ENCODE measurements at places on chromosomes 5 and 9.

DNA sequence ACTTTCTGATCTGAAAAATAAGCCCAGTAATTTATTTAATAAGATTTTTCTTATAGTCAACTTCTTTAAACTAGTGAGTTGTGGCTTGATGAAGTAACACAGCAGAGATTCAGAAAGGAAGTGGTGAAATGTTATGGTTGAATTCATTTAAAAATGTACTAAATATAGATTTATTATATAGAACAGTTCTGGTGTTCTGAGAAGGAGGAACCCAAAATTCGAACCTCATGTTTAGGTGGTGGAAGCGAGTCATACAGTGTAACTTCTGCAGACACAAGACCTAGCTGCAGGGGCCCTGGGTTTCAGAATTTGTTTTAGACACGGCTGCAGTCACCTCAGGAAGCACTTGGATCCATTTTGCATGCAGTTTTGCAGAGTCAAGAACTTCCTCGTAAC lies 188.2 kb downstream of the TRIO start:
- DNase-seq: no peak

GRCh38 chr9:120513825-120514396 lies 66.1 kb downstream of the CDK5RAP2 start:
- no peak for DNase-seq

GRCh38 chr5:124372457-124372856 lies 374.0 kb downstream of the ZNF608 start:
- no peak for DNase-seq

GRCh38 chr5:119166026-119166425 lies 95.1 kb downstream of the DMXL1 start:
- DNase-seq: peak; percentile 65

- DNase-seq: peak; percentile 53
Measured at GRCh38 chr5:158435161-158435616, 576.2 kb upstream of the CLINT1 start.

GRCh38 chr9:115182264-115182663 lies 64.3 kb upstream of the TNC start:
- DNase-seq: no peak

GRCh38 chr5:139065306-139065705 lies 132.9 kb downstream of the SIL1 start:
- DNase-seq: no peak

DNA sequence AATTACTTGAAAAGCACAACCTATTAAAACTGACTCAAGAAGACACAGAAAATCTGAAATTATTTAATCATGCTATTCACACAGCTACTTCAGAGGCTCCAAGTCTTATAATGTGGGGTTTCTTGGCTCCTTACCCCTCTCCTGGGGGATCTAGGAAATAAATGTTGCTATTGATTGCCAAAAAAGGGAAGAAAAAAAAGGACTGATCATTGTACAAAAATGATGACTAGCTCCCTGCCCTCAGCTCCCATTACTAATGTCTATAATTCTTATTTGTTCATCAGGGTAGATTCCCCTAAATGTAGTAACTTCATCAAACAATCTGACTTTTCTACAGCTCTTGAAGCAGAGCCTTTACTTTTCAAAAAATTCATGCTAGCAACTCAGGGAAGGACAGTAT lies 3.3 kb upstream of the SMC5 start:
- peak; percentile 28 for DNase-seq

DNA sequence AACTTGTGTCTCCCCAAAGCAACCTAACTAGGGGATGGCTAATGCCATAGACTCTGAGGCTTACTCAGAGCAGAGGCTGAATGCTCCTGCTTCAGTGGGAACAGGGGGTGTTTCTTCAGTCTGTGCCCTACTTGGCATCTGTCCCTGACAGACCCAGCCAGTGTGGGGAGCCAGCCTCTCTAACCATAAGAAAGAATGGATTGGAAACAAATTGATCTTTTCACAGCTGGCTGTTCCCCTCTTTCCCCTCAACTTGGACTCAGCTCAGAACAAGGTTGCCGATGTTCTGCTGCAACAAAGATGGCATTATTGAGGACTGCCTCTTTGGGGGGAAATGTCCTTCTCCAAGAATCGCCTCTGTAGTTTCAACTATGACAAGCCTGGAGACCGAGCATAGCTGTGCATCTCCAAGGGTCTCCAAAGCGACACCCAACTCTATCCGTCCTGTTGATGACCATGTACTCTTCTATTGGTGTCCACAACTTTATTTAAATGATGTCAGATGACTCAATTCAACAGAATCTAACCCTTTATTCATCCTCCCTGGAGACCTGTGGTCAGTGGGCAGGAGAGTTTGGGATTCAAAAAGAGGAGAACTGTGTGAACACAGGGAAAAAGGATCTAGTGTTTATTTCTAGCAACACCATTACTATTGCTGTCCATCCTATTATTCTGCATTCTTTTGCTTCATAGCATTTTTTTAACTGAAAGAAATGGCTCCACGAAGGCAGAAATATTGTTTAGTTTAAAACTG lies 24.7 kb upstream of the TNC start:
- DNase-seq: no peak

DNA sequence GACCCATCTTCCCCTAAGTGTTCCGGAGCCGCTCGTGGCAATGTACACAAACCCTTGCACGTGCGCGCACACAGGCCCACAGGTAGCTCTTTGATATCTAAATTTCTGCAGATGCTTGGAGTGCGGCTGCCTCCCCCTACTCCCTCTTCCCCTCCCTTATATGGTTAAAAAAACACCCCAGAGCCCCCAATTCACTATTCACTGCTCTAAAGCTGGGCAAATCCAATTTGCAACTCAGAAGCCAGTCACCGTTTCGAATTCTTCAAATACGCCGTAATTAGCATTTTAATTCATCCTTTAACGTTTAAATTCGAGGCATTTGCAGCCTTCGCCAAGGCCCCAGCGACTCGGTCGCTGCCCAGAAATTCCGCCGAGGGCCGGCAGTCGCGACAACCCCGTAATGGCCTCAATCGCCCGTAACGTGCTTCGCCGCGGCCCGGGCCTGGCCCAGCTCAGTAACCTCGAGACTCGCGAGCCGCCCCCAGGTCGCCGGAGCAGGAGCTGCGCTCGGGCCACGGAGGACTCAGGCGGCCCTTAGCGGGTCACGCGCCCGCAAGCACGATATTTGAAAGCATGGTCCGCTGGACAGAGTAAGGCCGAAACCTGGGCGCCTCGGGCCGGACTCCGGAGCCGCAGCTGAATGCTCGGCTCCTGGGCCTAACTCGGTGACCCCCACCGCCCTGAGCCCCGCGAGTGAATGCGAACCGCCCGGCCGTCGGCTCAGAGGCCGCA lies 1.3 kb downstream of the IRX2 start:
- DNase-seq: peak; percentile 46

GRCh38 chr9:127263664-127264063 lies 910 bp upstream of the GARNL3 start:
- no peak for DNase-seq

GRCh38 chr9:38146844-38147243 lies 77.8 kb upstream of the SHB start:
- no peak for DNase-seq

- peak; percentile 11 for DNase-seq
Measured at GRCh38 chr9:126862104-126862761, 1.8 kb downstream of the ZBTB34 start.

DNA sequence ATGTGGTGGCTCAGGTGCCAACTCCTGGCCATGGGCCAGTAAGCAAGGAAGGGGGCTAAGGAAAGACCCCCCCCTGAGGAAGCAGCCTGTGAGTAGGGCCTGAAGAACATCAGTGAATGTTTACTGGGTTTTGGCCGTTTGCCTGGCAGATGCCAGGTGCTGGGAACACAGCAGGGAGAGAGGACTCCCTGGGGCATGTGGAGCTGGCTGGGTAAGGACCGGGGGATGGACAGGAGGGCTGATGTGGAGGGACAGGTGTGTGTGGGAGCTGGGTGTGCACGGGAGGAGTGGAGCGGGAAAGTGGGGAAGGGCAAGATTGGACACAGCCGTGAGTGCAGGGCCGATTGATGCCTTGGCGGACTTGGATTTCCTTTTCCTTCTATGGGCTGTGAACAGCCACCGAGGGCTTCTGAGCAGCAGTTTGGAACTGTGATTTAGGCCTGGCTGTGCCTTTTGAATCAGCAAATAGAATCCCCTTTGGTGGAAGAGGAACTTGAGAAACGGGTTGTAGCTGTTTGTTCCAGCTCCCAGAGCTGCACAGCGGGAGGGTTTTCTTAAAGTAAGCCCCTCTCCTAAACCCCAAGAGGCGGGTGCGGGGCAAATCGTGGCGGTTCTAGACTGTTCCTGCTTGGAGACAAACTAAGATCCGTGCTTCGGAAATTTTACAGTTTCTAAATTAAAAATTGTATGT lies 3.1 kb downstream of the HMCN2 start:
- no peak for DNase-seq

GRCh38 chr5:117473165-117473564 lies 898.5 kb upstream of the SEMA6A start:
- no peak for DNase-seq

DNA sequence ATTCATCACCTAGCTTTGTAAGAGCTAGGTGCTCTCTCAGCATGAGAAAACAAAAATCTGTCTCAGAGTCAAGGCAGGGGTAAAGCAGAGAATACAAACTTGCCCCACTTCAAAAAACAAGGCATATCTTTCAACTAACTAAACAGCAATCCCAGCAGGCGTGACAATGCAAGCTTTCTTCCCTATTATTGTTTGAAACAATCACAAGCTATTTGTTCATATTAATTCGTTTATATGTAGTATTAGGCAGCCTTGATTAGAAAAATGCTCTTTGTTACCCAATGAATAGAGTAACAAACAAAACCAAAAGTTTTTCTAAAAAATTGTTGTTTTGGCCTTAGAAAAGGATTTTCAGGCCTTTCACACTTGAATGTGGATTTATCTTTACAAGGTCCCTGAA lies 71.1 kb downstream of the LPAR1 start:
- DNase-seq: no peak

GRCh38 chr9:129038109-129038852 lies 1.9 kb downstream of the MIGA2 start:
- no peak for DNase-seq

- no peak for DNase-seq
Measured at GRCh38 chr9:36870960-36871359, 163.1 kb downstream of the PAX5 start.

DNA sequence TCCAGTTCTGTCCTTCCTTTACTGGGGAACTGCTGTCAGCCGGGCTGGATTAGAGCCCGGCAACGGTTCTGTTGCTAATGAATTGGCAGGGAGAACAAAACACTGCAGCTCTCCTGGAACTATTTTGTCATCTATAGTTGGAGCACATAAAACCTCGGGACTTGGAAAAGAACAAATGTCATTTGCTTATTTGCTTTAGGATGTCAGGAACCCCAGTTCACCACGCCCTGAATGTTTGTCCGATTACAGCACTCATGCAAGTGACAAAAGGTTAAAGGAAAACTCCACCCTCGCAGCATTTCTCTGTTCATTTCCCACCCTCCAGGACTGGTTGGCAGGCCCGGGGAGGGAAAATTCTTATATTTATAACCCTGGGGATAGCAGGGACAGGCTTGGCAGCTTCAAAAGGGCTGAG lies 66.4 kb upstream of the PLPP1 start:
- DNase-seq: peak; percentile 92

- no peak for DNase-seq
Measured at GRCh38 chr9:111728143-111728542, 66.6 kb downstream of the SHOC1 start.

GRCh38 chr5:53358794-53359193 lies 121.6 kb upstream of the FST start:
- DNase-seq: no peak

DNA sequence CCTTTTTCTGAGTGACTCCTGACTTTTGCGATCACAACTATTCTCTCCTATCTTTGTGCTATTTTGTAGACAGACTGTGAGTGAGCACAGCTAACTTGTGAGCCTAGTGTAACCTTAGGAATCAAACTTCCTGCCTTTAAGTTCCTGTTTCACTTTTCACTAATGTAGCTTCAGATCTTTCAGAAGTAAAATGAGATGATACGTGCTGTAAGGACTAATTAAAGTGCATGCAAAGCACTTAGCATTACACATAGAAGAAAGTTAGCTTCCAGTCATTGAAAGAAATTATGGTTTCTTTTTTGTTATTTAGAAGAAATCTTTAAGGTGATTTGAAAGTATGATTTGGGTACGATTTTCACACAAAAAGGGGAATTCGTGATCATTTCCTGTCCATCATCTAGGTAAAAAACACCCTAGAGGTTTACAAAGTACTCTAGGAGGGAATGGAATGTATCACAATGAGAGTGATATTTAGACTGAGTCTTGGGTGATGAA lies 122.7 kb downstream of the ST8SIA4 start:
- no peak for DNase-seq

- no peak for DNase-seq
Measured at GRCh38 chr9:93267681-93268505, 84.0 kb downstream of the WNK2 start.

GRCh38 chr5:168660691-168661090 lies 81.5 kb upstream of the PANK3 start:
- no peak for DNase-seq

- DNase-seq: no peak
Measured at GRCh38 chr5:131980696-131981095, 30.8 kb downstream of the ACSL6 start.

DNA sequence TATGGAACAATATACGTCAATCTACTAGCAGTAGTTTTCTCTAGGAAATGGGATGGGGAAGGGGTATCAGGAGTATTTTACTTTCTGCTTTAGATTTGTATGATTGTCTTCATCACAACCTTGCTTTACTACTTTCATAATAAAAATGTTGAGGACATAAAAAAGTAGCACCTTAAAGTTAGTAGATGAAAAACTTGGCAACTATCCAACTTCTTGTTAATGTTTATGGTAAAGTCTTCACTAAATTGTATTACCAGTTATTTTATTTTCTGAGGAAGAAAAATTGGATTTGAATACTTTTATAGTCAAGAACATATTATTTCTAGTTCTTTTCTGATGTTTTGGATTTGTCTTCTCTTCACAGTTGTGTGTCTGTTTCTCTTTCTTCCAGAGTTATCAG lies 372.1 kb downstream of the ARRDC3 start:
- DNase-seq: no peak

- no peak for DNase-seq
Measured at GRCh38 chr5:1830571-1831228, 29.5 kb downstream of the NDUFS6 start.

GRCh38 chr9:82475584-82476301 lies 487.2 kb downstream of the SPATA31D1 start:
- no peak for DNase-seq

- no peak for DNase-seq
Measured at GRCh38 chr9:94706922-94707321, 19.6 kb upstream of the AOPEP start.

- no peak for DNase-seq
Measured at GRCh38 chr5:159257007-159257406, 6.1 kb upstream of the UBLCP1 start.

- DNase-seq: no peak
Measured at GRCh38 chr5:61860978-61861377, 445.0 kb upstream of the KIF2A start.

All from EL (cell line).